Dermis lymphatic vessel endothelial cell (primary cell): ENCODE measurements at places on chromosomes 13 and 19. TPM values are rescaled to one million over a fixed set of nuclear protein-coding genes. Genes with fewer than 3 reads are reported as not detected.

PEAK3 gene
- 0.22 and 0.26 TPM in 2 replicates for total RNA-seq

PTH2 gene
- total RNA-seq: not detected in 2 replicates

NOTCH3 gene
- total RNA-seq: 0.52 and 5.2 TPM in 2 replicates

SBNO2 gene
- 14.4 and 15.9 TPM in 2 replicates for total RNA-seq

TMEM38A gene
- total RNA-seq: 1.4 and 1.7 TPM in 2 replicates

PGLYRP1 gene
- total RNA-seq: not detected in 2 replicates

IL4I1 gene
- 0.52 and 1.6 TPM in 2 replicates for total RNA-seq

ZNF444 gene
- 9.2 and 11.2 TPM in 2 replicates for total RNA-seq

LRRC63 gene
- under 0.01 TPM in 1 of 2 replicates, not detected in the other for total RNA-seq

SPPL2B gene
- total RNA-seq: 18.6 and 25.1 TPM in 2 replicates

LIG1 gene
- total RNA-seq: 17.9 and 18.7 TPM in 2 replicates

SYNGR4 gene
- not detected in 2 replicates for total RNA-seq

CEACAM8 gene
- total RNA-seq: not detected in 2 replicates

KDELR1 gene
- 34.7 and 35.4 TPM in 2 replicates for total RNA-seq

FFAR3 gene
- total RNA-seq: not detected in 2 replicates

MFSD12 gene
- 46.9 and 60.1 TPM in 2 replicates for total RNA-seq

SLAIN1 gene
- 4.5 and 6.7 TPM in 2 replicates for total RNA-seq

CYP2F1 gene
- not detected in 2 replicates for total RNA-seq

SIGLEC8 gene
- total RNA-seq: not detected in 2 replicates

LIM2 gene
- not detected in 2 replicates for total RNA-seq

OR7D2 gene
- not detected in 2 replicates for total RNA-seq

ERCC2 gene
- total RNA-seq: 10.5 and 13.1 TPM in 2 replicates

TJP3 gene
- under 0.01 TPM in 2 replicates for total RNA-seq

HCST gene
- 0.17 and 0.54 TPM in 2 replicates for total RNA-seq

STXBP2 gene
- total RNA-seq: 19.8 and 28.3 TPM in 2 replicates

C5AR2 gene
- total RNA-seq: under 0.01 and 0.11 TPM in 2 replicates

ZNF497 gene
- 0.76 and 1.0 TPM in 2 replicates for total RNA-seq

ZSCAN4 gene
- not detected in 2 replicates for total RNA-seq

C1QTNF9 gene
- total RNA-seq: not detected in 2 replicates

SACS gene
- 28.0 and 40.1 TPM in 2 replicates for total RNA-seq

ZNF256 gene
- 4.9 and 6.1 TPM in 2 replicates for total RNA-seq

CYTH2 gene
- total RNA-seq: 54.6 and 64.6 TPM in 2 replicates

JAK3 gene
- total RNA-seq: 0.76 and 0.95 TPM in 2 replicates

NUP58 gene
- total RNA-seq: 28.8 and 38.3 TPM in 2 replicates

C19orf67 gene
- not detected in 2 replicates for total RNA-seq

ZNF850 gene
- 4.0 and 4.6 TPM in 2 replicates for total RNA-seq

KLK11 gene
- not detected in 2 replicates for total RNA-seq

CBLC gene
- total RNA-seq: not detected in 2 replicates

C19orf18 gene
- not detected in 2 replicates for total RNA-seq

CEACAM6 gene
- total RNA-seq: not detected in 2 replicates

VSTM2B gene
- total RNA-seq: not detected in 2 replicates

HSPH1 gene
- 32.3 and 41.4 TPM in 2 replicates for total RNA-seq

TNFSF9 gene
- total RNA-seq: 0.17 and 0.76 TPM in 2 replicates
